ENCODE measurements at places on chromosomes 2 and 18.

DNA sequence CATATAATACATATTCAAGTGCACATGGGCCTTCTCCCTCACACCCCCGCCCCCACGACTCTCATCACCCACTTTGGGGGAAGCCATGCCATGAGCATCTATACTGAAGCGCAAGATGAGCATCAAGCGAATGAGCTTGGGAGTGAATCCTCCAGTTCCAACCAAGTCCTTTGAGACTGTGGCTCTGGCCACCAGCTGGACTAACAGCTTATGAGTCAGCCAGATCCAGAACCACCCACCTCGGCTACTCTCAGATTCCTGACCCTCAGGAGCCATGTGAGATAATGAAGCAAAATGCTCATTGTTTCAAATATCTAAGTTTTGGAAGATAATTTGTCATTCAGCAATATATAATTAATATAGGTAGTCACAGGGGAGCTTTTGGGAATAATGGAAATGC lies 22.2 kb upstream of the IL1RL1 start:
- DNase-seq, result no peak

GRCh38 chr18:76530846-76531245 lies 35.8 kb upstream of the ZNF516 start:
- DNase-seq, result no peak

DNA sequence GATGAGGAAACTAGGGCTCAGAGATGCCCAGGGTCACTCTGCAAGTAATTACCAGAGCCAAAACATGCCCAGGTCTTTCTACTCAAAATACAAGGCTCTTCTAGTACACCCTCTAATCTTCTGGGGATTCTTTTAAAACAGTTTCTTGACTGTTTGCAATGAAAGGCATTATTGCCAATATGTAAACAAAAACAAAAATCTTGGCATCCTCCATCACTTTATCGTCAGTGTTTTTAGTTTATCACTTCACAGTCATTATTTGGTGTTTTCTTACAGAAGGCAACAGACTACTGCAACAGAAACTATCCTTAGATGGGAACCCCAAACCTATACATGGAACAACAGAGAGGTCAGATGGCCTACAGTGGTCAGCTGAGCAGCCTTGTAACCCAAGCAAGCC lies 71.0 kb downstream of the KCTD18 start:
- DNase-seq, result no peak

DNA sequence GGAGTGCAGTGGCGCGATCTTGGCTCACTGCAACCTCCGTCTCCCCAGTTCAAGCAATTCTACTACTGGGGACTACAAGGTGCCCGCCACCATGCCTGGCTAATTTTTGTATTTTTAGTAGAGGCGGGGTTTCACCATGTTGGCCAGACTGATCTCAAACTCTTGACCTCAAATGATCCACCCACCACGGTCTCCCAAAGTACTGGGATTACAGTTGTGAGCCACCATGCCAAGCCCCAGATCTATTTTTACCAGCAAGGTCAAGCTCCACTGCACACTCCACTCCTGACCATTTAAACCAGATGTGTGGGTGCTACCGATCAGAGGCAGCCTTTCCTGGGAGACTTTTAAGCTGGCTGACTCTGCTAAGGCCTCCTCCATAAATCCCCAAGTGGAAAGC lies 67.5 kb upstream of the CD226 start:
- no peak for DNase-seq

- DNase-seq, result no peak
Observed at GRCh38 chr2:45944074-45944473, 292.6 kb downstream of the PRKCE start.

DNA sequence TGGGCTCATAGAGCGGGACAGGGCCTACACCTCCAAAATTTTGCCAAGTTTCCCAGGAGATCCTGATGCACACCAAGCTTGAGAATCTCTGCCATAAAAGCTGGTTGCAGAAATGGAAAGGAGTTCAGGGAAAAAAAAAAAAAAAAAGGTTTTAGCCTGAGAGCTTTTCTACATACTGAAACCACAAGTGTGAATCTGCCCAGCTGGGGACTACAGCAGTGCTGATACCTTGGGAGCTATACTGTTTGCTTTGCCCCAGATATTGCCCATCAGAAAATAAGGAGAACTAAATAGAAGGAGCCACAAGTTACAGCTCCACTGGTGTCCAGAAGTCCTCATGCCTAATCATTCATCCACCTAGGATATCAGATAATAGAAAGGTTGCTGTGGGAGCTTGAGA lies 38.4 kb upstream of the NCKAP5 start:
- no peak for DNase-seq
